ENCODE measurements at places on chromosomes 16 and 17.
A peak's percentile ranks its signal among the peaks of the same experiment; 100 is the strongest.

- DNase-seq = peak; percentile 95
Measured at GRCh38 chr17:20992987-20993862, 49.6 kb downstream of the USP22 start.

- DNase-seq = no peak
Measured at GRCh38 chr17:75439287-75439686, 17.1 kb upstream of the TMEM94 start.

DNA sequence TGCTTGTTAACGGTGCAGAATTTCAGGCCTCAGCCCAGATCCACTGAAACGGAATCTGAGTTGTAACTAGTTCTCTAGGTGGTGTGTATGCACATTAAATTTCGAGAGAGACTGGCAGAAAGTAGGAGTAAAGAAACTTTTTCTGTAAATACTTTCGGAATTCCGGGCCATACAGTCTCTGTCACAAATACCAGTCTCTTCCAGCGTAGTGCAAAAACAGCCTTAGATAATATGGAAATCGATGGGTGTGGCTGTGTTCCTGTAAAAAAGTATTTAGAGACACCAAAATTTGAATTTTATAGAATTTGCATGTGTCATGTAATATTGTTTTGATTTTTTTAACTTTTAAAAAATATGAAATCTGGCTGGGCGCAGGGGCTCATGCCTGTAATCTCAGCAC, 109.7 kb downstream of the ABCC1 start:
- no peak for DNase-seq

DNA sequence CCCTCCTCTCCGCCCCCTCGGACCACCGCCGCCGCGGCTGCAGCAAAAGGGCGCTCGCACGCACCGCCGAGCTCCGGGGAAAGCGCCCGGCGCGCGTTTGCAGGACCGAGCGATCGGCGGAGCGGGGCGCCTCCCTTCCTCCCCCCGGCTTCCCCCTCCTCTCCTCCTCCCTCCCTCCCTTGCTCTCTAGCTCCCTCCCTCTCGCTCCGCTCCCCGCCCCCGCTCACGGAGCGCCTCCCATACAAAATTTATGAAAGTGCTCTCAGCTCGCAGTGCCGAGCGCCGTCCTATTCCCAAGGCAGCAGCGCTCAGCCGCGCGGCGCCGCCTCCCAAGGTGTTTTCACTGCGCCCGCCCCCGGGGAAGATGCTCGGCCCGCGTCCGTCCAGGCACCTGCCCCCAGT, at the start of gene RTN4RL1:
Gene RTN4RL1, minus strand, starts transcription at position 115 of the 402 bp plus-strand sequence. CDS start 469 bp downstream, outside the sequence.
- DNase-seq = no peak

DNA sequence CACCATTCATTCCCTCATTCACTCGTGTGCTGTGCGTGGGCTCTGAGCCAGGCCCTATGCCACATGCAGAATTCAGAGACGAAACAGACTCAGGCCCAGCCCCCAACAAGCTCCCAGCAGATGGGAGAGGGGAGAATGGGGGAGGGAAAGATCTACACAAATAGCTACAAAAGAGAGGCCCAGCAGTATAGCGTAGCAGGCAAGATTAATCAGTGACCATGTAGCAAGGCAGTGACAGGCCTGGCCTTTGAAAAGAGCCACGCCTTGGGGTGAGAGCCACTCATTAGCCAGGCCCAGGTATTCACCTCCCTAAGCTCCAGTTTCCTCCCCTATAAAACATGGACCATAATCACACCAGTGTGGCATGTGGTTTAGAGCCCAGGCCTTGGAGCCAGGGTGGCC, 16.4 kb upstream of the KRT19 start:
- no peak for DNase-seq

GRCh38 chr17:74815550-74816370, 39.6 kb upstream of the NAT9 start:
- no peak for DNase-seq

All from GM19239 (cell line).